Activated naive CD4-positive, alpha-beta T cell treated with anti-CD3 and anti-CD28 coated beads, Interleukin-2, amount 10 ng/mL, durations not matched to agents 7 days and 5 days (primary cell): ENCODE measurements at places on chromosomes 16 and 17.

DNA sequence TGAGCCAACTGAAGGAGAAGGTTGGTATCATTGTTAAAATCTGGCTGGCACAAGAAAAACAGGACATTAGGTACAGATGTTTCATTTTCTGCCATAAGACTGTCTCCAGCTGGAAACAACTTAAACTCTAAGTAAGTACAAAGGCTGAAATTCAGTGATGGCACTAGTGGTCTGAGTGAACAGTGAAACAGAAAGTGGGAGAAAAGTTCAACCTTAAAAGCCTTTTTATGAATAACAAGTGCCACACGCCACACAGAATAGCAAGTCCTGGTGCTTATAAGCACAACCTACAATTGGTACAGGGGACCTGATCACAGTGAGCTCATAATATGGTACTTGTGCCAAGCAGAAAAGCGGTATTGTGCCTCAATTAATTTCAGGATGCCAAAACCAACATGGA is 56.7 kb downstream of the CEP112 start:
- DNase-seq: no peak

GRCh38 chr17:80705988-80706387 is 161.3 kb downstream of the RPTOR start:
- no peak for DNase-seq

GRCh38 chr16:85227084-85227945 is 115.0 kb upstream of the CIBAR2 start:
- no peak for DNase-seq

DNA sequence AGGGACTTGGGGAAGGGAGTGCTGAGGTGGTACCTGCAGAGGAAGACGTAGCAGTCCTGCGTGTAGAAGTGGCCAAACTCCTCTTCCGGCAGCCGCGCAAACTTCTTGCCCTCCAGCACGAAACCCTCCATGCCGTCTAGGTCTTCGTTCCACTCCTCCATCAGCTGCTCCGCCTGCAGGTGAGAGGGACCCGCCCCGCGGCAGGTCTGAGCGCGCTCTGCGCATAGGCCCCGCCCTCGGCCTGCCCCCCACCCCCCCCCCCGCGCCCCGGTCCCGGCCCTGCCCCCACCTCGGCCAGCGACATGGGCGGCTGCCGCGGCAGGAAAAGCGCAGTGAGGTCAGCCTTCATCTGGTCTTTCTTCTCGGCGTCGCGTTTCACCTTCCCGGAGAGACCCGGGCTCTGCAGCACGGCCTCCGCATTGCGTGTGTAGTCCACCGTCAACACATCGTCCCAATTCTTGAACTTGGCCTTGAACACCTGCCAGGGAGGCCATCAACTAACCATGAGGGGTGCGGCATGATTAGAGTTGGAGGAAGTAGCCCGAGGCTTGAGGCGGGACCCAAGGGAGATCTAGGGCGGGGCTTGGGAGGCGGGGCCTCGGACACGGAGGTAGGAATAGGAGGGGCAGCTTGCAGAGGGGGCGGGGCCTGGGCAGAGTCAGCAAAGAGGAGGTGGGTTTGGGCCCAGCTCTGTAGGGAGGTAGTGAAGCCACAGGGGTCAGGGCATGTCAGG is 11.5 kb downstream of the FLII start:
- DNase-seq: peak; percentile 56

GRCh38 chr17:1498233-1498632 is 5.7 kb upstream of the MYO1C start:
- no peak for DNase-seq

- no peak for DNase-seq
These were observed 118.1 kb upstream of the CACNG3 start for GRCh38 chr16:24138024-24138423.

DNA sequence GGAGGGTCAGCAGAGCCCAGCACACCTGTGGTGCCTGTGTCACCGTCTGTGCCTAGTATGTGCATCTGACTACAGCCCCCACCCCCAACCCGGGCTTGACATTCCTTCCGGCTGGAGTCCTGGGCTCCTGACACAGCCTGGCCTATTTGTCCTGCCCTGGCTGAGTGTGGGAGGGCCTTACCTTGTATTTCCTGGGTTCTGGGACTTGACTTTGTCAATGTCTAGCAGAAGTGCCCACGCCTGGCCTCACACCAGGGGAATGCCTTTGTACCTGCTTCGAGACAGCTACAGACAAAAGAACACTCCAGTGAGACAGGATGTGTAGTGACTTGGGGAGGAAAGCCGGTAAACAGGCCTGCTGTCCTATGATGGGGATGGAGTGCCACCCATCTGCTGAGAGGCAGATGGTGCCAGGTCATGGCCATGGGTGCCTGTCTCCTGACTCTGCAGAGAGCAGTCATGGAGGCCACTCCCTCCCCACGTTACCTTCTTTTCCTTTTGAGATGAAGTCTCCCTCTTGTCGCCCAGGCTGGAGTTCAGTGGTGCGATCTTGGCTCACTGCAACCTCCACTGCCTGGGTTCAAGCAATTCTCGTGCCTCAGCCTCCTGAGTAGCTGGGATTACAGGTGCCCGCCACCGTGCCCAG is 42.8 kb downstream of the TNFRSF13B start:
- DNase-seq: peak; percentile 23

DNA sequence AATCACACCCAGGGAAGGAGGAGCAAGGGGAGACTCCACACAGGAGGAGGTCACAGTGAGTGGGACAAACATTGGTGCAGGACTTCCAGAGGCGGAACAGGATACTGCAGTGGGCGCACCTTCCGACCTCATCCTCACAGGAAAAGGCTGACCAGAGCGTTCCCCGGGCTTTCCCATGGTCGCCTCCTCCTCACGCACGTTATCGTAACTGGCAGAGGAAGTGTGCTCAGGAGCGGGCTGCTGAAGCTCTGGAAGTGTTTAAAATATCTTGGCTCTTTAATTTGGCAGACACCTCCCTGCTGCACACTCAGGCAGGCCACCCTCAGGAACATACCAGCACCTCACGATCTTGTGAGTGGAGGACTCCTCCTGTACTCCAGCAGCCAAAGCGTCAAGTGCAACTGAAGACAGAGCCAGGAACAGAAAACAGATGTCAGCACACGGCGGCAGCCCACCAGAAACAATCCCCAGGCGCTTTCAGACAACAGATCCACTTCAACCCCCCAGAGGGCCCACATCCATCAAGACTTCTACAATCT is 17.5 kb downstream of the FANCA start:
- DNase-seq: no peak

DNA sequence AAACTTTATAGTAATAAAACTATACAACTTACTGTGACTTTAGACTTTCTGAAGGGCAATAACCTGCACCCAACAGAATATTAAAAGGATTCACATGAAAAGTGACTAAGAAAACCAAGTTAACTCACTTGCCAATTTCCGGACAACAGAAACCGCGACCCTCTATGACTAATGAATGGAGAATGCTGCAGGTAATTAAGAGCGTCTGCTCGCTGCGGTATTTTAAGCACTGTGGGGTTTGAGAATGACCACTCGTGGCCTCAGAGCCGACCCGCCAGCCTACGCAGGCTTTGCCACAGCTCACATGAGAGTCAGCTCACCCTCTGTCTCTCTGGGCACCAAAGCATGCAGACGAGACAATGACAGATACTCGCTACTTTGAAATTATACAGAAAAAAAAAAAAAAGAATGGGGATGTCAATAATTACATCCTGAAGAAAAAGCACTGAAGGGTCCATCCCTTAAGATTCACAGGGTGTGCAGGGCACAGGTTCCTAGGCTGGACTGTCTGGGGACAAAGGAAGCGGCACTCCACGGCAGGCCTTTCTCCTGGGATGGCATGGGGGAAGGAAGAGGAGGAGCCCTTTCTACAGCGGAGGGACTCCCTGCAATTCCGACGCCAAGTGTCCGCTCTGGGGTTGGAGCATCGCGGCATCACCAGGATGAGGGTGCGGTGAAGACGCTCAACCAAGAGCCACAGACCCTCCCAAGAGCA is 35.0 kb downstream of the ZCCHC14 start:
- no peak for DNase-seq

DNA sequence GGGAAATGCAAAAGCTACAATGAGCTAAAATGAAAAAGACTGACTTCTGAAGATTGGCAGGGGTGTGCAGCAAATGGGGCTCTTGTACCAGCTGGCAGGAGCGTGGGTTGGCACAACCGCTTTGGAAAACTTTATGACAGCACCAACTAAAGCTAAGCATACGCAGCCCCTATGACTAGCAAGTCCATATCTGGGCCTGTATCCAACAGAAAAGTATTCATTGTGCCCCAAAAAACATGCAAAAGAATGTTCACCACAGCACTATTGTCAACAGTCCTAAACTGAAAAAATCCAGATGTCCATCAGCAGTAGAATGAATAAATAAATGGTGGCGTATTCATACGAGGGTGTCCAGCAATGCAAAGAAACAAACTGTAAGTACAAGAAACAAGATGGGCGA is 22.6 kb upstream of the ITGA3 start:
- no peak for DNase-seq

GRCh38 chr17:68182011-68182306 is 65.9 kb upstream of the AMZ2 start:
- no peak for DNase-seq

GRCh38 chr16:51535591-51535990 is 384.5 kb upstream of the SALL1 start:
- no peak for DNase-seq

- no peak for DNase-seq
These were observed 1.6 kb upstream of the DECR2 start for GRCh38 chr16:400061-400591.

DNA sequence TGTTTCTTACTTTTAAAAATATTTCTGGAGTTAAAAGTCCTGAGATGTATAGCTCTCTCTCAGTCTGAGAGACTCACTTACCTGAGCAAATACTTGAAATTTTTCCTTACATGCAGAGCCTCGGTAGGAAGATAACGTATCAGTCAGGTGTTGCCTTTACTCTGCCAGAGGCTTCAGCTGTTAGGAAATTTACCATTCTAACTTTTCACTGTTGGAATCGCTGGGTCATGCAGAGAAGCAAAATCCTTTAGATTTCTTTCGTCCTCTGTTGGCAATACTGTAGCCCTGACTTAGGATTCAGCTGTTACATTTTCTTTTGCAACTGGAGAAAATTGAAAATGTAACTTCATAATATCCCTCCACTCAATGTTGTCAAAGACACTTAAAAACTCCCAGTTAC is 20.0 kb upstream of the KCNJ16 start:
- DNase-seq: no peak

- no peak for DNase-seq
These were observed 36.3 kb downstream of the WWP2 start for GRCh38 chr16:69798466-69798865.

DNA sequence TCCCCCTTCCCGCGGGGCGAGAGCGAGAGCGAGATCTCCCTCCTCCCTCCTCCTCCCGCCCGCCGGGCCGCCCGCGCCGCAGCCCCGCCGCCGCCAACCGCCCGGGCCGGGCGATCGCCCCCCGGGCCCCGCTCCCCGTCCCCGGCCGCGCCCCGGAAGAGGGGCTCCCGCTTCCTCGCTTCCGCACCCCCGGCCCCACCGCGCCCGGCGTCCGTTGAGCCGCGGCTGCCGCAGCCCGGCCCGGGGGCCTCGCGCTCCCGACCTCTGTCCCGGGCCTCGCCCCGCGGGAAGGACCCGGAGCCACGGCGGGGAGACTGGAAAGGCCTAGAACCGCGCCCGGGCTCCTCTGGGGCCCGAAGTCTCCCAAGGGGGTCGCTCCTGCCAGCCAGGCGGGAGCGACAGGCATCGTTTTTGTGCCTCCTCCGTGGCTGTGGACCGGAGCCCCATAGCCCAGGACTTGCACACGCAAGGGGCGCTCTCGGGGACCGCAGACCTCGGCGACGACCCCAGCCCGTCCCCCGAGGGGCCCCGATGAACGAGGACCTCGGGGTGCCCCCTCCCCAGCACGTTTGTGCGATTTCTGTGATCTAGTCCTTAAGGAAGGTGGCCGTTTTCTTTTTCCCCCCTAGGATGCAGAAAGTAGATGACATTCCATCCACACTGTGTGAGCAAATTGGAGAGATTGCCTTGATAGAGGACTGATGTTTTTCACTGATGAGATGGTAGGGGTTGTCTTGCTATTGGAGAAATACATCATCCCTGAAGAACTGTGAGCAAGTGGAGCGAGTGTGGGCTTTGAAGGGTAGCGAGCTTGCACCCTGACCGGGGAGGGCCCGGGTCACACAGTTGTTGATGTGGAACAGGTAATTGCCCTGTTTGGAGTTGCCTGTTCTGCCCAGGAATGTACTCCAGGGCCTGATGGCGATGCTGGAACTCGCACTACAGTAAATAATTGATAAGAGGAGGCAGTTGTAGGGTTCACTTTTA is 611 bp downstream of the BANP start:
- no peak for DNase-seq
